ENCODE measurements at places on chromosomes 16 and 17.

DNA sequence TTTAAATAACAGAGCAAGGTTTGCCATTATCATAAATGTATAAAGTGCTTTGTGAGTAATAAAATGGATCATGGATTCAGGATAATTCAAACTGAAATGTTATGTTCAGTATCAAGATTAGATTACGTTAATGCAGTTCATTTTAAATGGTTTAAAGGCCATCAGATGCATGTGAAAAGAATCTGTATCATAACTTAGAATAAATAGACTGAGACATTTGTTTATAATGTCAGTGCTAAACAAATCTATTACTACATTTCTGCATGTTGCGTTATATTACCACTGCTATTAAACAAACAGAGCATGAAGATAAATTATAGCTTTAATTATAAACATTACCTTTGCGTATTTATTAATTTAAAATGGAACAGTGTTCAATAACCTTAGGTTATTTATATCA is 160.2 kb downstream of the TOX3 start:
- DNase-seq: no peak

DNA sequence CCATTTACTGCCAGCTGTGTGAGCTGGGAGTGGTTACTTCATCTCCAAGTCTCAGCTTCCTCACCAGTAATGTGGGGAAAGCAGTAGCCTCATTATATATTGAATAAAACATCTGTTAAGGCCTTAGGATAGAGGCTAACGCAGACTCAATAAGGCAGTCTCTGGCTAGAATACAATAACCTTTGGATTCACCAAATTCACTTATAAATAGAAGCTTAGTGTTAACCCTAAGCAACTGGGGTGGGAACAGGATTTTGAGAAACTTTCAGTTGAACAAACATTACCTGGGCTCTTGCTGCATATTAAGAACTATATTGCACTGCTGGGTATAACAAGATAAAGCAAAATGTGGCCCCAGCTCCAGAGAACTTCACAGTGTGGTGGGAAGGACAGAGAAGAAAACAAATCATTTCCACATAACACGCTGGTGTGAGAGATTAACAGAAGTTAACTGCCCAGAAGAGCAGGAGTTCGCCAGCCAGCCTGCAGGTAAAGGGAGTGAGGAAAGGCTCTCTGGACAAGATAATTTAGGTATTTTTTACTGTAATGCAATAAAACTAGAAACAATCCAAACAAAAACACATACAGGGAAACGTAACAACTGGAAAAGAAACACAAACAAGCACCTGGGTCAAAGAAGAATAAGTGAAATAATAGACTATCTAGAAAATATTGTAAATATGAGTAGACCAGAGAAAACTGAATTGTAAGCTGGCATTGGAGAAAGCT is 57.0 kb downstream of the USP31 start:
- no peak for DNase-seq

GRCh38 chr17:7644775-7645174 is 6.0 kb upstream of the ATP1B2 start:
- DNase-seq: no peak

DNA sequence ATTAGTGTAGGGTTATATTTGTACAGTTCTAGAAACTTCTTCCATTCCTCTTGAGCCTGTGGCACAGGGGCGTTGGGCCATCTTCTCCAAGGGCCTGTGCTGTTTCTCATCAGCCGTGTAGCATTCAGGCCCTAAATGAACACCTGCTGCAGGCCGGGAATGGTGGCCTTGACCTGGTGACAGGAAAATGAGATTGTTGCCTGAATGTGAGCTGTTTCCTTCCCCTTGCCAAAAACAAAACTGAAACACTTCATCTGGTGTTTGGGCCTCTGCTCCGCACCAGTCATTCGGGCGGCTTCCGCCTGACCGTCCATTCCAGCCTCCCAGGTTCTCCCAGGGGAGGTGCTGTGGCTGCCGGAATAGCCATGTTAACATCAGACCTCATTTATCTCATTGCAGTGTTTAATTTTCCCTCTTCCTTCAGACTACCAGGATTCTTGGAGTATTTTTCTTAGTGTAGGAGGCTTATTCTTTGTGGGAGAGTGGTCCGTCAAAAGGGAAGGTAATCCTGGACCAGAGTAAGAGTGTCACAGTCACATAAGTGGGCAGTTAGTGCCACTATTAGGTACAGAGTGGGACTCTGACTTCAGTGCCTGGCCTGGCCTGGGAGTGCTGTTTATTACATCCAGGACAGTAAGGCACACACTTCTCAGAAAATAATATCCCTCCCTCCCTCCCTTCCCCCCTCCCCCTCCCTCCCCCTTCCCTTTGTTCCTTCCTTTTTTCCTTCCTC is 61.9 kb downstream of the WWP2 start:
- DNase-seq: no peak

GRCh38 chr16:88309174-88309907 is 73.4 kb upstream of the ZNF469 start:
- no peak for DNase-seq

DNA sequence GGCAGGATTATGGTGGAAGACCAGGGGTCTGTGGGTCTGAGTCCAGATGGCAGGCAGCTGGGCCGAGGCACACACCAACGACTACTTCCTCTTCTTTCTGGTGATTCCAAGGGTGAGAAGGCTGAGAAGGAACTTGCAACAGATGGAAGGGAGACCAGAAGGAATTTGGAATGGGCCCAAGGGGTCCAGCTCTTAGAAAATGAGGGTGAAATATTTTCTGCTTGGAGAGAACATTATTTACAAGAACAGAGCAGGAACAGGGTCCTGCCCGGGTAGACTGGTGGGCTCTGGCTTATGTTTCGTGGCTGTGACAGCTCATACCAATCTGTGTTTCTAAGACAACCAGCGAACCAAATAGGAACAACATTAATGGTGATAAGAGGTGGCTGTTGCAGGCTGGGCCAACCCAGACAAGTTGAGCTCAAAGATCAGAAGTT is 36.6 kb downstream of the CCDC42 start:
- DNase-seq: no peak

Data from NCI-H1417 treated with DMSO at 0.1 percent for 48 hours (cell line).